HCT116 (cell line): ENCODE measurements at places on chromosomes 7 and 10. TPM values are rescaled to one million over a fixed set of nuclear protein-coding genes. Genes with fewer than 3 reads are reported as not detected.

HOXA6 gene
- total RNA-seq: 12.7 TPM

ZNF239 gene
- 4.4 TPM for total RNA-seq

MRLN gene
- not detected for total RNA-seq

INMT gene
- 0.32 TPM for total RNA-seq

C10orf105 gene
- not detected for total RNA-seq

TMEM26 gene
- not detected for total RNA-seq

DYDC2 gene
- not detected for total RNA-seq

AOC1 gene
- 0.37 TPM for total RNA-seq

POMZP3 gene
- 20.1 TPM for total RNA-seq

HABP2 gene
- total RNA-seq: 0.20 TPM

CDHR3 gene
- total RNA-seq: 5.5 TPM

SLIT1 gene
- total RNA-seq: 0.42 TPM

GPER1 gene
- total RNA-seq: 1.2 TPM

BICC1 gene
- not detected for total RNA-seq

SLC16A9 gene
- total RNA-seq: 5.9 TPM

AZGP1 gene
- 1.1 TPM for total RNA-seq

GALNT17 gene
- total RNA-seq: not detected

CPED1 gene
- total RNA-seq: 1.2 TPM

SLC26A3 gene
- total RNA-seq: 0.54 TPM

CCDC172 gene
- not detected for total RNA-seq

SLC18A3 gene
- not detected for total RNA-seq

RBM20 gene
- 2.0 TPM for total RNA-seq

- H3K27me3 ChIP-seq: no peaks in the 10 kb centered on the region
- H3K4me3 ChIP-seq: no peak overlapping the region
Observed at GRCh38 chr10:124646483-124647352, 97.5 kb downstream of the FAM53B start.

- H3K27me3 ChIP-seq: no peaks in the 10 kb centered on the region
- no peak overlapping the region for H3K27ac ChIP-seq
- H3K4me3 ChIP-seq: no peak overlapping the region
Observed at GRCh38 chr7:33813331-33813730, 92.0 kb upstream of the BMPER start.

GRCh38 chr10:86130737-86131475 lies 235.7 kb downstream of the GRID1 start:
- DNase-seq: no peak
- H3K36me3 ChIP-seq: no peaks in the 10 kb centered on the region
- no peaks in the 10 kb centered on the region for H3K4me1 ChIP-seq
- H3K4me3 ChIP-seq: no peak overlapping the region

DNA sequence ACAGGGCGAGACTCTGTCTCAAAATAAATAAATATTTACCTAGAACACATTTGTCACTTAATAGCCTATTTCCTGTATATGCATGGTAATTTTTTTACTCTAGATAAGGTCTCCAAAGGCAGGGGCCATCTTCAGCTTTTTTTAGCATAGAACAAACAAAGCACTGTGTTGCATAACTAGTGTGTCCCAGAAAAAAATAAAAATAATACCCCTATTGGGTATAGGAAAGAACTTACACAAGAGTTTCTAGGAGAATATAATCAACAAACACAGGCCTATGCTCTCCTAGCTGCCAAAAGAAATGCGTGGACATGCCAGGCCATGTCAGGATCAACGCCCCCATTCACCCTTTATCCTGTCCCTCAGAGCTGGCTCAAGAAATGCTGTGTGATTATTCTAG lies 103.6 kb downstream of the PARD3 start:
- no peak for DNase-seq
- no peak overlapping the region for H3K27ac ChIP-seq
- no peaks in the 10 kb centered on the region for H3K27me3 ChIP-seq
- H3K4me1 ChIP-seq: peaks cover 30% of the 10 kb centered on the region

DNA sequence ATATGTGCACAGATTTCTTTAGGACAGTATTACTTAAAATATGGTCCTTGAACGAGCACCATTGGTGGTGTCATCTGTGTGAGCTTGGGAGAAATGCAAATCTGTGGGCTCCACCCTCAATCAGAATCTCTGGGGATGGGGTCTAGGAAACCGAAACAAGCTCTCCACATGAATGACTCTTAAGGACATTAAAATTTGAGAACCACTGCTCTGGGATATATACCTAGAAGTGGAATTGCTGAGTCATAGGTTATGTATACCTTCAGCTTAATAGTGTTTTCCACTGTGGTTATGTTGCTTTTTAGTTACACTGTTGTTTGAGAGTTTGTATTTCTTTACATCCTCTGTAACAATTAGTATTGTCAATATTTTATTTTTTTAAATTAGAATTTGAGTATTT lies 24.0 kb downstream of the ZNRF2 start:
- H3K36me3 ChIP-seq: no peaks in the 10 kb centered on the region
- no peaks in the 10 kb centered on the region for H3K4me1 ChIP-seq
- H3K27me3 ChIP-seq: no peaks in the 10 kb centered on the region

GRCh38 chr10:48604991-48605508 lies at the start of gene ARHGAP22:
Gene ARHGAP22, minus strand, starts transcription at chr10:48605073. Its CDS starts 277 bp downstream, at chr10:48604796.
- peak within 1 kb of the TSS; percentile 90 for H3K4me3 ChIP-seq
- peaks cover 31% of the 10 kb centered on the region for H3K4me1 ChIP-seq
- DNase-seq: no peak
- H3K27ac ChIP-seq: peak within 1 kb of the TSS; percentile 4; the same call in 1 of the 2 replicates
- H3K36me3 ChIP-seq: no peaks in the 10 kb centered on the region

- H3K4me3 ChIP-seq: no peak overlapping the region
- no peaks in the 10 kb centered on the region for H3K27me3 ChIP-seq
- DNase-seq: no peak
- peaks cover 1% of the 10 kb centered on the region; the same call in 1 of the 2 replicates for H3K4me1 ChIP-seq
- H3K27ac ChIP-seq: no peak overlapping the region
Observed at GRCh38 chr10:132101529-132101928, 35.8 kb downstream of the JAKMIP3 start.

GRCh38 chr10:70756700-70757360 lies 28.3 kb downstream of the TBATA start:
- no peak overlapping the region for H3K4me3 ChIP-seq
- H3K27me3 ChIP-seq: no peaks in the 10 kb centered on the region
- DNase-seq: no peak
- H3K36me3 ChIP-seq: no peaks in the 10 kb centered on the region

GRCh38 chr7:75546237-75547015 lies 54.3 kb downstream of the SPDYE5 start:
- no peak for DNase-seq
- H3K27ac ChIP-seq: no peak overlapping the region
- H3K4me3 ChIP-seq: no peak overlapping the region
- no peaks in the 10 kb centered on the region for H3K4me1 ChIP-seq
- no peaks in the 10 kb centered on the region for H3K36me3 ChIP-seq
- H3K27me3 ChIP-seq: no peaks in the 10 kb centered on the region

DNA sequence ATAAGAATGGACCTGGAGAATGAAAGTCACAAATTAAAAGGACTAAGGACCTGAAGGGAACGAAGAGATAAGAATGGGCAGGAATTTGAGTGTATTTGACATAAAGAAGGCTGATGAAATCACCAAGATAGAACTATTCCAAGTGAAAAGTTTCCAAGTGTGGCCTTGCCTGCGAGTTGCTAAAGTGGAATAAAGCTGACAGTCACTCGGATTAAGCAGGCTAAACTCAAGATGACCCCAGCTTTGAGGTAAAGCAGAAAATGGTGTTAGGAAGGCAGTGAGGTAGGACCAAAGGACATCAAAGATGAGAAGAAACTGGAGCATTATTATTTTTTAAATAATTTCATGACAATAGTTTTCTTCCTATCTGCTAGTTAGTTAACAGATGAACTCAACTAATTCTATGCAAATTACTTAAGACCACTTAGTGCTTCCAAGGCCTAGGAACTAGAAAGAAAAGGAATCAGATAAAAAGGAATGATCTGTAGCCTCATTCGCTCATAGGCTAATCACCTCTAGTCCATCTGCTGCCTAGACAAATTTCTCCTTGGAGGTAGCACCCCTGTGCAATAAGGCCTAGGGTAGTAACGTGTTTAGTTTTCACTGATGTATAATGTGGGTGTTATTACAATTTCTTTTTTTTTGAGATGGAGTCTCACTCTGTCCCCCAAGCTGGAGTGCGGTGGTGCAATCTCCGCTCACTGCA lies 34.5 kb downstream of the EZH2 start:
- 0 out of 2 replicates have a peak, but pooled peaks cover 4% of the 10 kb centered on the region for H3K36me3 ChIP-seq
- H3K27ac ChIP-seq: no peak overlapping the region
- H3K4me1 ChIP-seq: no peaks in the 10 kb centered on the region
- DNase-seq: no peak
- H3K4me3 ChIP-seq: no peak overlapping the region

DNA sequence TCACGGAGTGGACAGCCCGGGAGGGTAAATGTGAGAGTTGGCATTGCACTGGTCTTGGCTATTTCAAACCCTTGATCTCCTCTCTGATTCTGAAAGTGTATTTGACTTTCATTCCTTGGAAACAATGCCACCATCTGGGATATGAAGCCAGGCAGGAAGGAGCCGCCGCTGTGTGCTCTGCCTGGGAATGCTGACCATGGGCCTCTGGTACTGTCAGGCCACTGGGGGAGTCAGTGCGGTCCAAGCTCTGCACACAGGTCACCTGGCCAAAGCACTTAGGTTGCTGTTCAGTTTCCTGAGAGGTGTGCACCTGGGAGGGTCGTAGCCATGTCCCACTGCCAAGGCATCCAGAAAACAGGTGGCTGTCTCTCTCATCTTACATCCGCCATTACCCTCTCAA lies 68.5 kb upstream of the SHH start:
- no peak overlapping the region for H3K27ac ChIP-seq
- no peaks in the 10 kb centered on the region for H3K36me3 ChIP-seq
- no peak overlapping the region for H3K4me3 ChIP-seq
- no peaks in the 10 kb centered on the region for H3K27me3 ChIP-seq
- DNase-seq: no peak
- H3K4me1 ChIP-seq: no peaks in the 10 kb centered on the region

DNA sequence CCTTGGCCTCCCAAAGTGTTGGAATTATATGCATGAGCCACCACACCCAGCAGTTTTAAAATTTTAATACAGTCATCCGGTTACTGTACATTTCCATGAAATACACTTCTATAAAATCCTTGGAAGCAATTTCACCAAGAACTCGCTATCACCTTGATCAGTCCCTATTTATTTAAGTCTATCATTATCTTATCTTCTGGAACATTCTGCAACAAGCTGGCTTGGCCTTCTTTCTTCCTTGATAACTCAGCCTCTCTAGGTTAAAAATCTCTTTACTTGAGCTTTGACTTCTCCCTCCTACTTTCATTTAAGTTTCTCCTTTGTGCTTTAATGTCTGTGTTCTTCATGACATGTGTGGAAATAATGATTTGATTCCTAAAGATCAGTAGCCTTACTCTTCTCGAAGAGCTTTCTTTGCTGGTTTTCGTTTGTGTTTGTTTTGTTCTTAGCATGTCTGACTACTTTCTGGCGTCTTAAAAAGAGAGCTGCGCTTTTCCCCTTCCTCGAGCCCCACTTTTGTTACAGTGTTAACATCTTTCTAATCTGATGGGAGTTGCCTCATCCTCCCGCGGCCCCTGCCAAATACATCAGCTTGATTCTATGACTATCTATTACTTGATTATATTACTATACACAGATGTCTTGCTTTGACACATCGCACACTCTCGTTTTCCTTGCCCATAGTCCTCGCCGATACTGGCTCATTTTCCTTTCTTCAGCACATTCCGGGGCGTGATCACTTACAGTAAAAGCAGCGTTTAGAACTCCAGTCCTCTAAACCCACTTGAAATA lies 11.1 kb upstream of the CALML5 start:
- DNase-seq: no peak
- H3K4me1 ChIP-seq: no peaks in the 10 kb centered on the region
- no peak overlapping the region for H3K4me3 ChIP-seq
- no peaks in the 10 kb centered on the region for H3K36me3 ChIP-seq
- H3K27ac ChIP-seq: no peak overlapping the region

GRCh38 chr10:116870949-116871348 lies 21.6 kb downstream of the ENO4 start:
- DNase-seq: no peak
- H3K27ac ChIP-seq: no peak overlapping the region
- H3K27me3 ChIP-seq: 0 out of 2 replicates have a peak, but pooled peaks cover 6% of the 10 kb centered on the region
- no peaks in the 10 kb centered on the region for H3K4me1 ChIP-seq
- H3K36me3 ChIP-seq: no peaks in the 10 kb centered on the region

GRCh38 chr10:21530641-21531040 lies 3.4 kb upstream of the MLLT10 start:
- peaks cover 71% of the 10 kb centered on the region for H3K4me1 ChIP-seq
- no peaks in the 10 kb centered on the region for H3K36me3 ChIP-seq
- H3K27ac ChIP-seq: peak overlapping the region; percentile 91; the same call in 1 of the 2 replicates
- DNase-seq: no peak
- H3K27me3 ChIP-seq: no peaks in the 10 kb centered on the region

DNA sequence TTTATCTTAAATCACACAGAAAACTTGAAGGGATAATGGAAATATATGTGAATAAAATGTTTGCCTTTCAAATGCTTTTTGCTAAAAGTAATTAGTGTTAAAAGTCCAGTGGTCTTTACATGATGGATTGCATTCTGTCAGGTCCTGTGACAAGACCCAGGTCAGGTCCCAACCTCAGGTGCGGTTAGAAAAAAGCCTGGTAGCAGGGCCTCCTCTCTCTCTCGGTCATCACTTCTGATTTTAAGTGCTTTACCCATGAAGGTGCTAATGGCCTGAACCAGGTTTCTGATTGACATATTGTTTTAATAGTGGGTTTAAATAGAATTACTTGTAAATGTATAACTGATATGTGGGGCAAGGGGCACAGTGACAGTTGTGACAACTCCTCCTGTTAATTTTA lies 736.3 kb downstream of the POM121L12 start:
- H3K4me1 ChIP-seq: no peaks in the 10 kb centered on the region
- H3K27ac ChIP-seq: no peak overlapping the region
- no peaks in the 10 kb centered on the region for H3K36me3 ChIP-seq
- DNase-seq: no peak

DNA sequence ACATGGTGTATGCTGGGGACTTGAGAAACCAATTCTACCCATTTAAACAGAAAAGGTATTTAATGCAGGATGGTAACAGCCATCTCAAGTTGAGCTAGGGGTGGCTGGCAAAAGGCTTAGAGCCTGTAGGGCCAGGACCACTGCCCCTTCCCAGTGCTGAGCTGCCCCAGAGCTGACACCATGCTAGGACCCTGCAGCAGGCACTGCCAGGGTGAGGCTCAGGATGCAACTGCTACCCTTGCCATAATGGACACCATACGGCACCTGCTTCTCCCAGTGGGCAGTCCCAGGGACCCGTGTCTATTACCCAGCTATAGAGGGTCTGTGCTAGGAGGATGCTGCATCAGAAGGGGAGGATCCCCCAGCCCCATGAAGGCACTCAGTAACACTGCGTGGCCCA lies 160.7 kb upstream of the ADCY1 start:
- no peak for DNase-seq
- no peaks in the 10 kb centered on the region for H3K4me1 ChIP-seq
- no peaks in the 10 kb centered on the region for H3K36me3 ChIP-seq
- no peak overlapping the region for H3K27ac ChIP-seq
- peaks cover 27% of the 10 kb centered on the region for H3K27me3 ChIP-seq

- H3K27ac ChIP-seq: no peak overlapping the region
- H3K27me3 ChIP-seq: no peaks in the 10 kb centered on the region
- no peaks in the 10 kb centered on the region for H3K4me1 ChIP-seq
- DNase-seq: no peak
Observed at GRCh38 chr10:3563298-3563697, 221.7 kb downstream of the KLF6 start.

- H3K4me3 ChIP-seq: no peak overlapping the region
- no peaks in the 10 kb centered on the region for H3K27me3 ChIP-seq
- H3K36me3 ChIP-seq: no peaks in the 10 kb centered on the region
- H3K27ac ChIP-seq: no peak overlapping the region
- no peak for DNase-seq
Observed at GRCh38 chr7:69166979-69167516, 431.2 kb upstream of the AUTS2 start.

- no peaks in the 10 kb centered on the region for H3K27me3 ChIP-seq
- peak overlapping the region; percentile 98 for H3K27ac ChIP-seq
- no peak for DNase-seq
- H3K36me3 ChIP-seq: no peaks in the 10 kb centered on the region
- peaks cover 45% of the 10 kb centered on the region for H3K4me1 ChIP-seq
Observed at GRCh38 chr7:80135309-80136104, 876 bp downstream of the GNAI1 start.
